ENCODE measurements at places on chromosomes 6 and 20.

- DNase-seq = no peak
These were observed 278.6 kb upstream of the FLRT3 start for GRCh38 chr20:14616003-14616402.

DNA sequence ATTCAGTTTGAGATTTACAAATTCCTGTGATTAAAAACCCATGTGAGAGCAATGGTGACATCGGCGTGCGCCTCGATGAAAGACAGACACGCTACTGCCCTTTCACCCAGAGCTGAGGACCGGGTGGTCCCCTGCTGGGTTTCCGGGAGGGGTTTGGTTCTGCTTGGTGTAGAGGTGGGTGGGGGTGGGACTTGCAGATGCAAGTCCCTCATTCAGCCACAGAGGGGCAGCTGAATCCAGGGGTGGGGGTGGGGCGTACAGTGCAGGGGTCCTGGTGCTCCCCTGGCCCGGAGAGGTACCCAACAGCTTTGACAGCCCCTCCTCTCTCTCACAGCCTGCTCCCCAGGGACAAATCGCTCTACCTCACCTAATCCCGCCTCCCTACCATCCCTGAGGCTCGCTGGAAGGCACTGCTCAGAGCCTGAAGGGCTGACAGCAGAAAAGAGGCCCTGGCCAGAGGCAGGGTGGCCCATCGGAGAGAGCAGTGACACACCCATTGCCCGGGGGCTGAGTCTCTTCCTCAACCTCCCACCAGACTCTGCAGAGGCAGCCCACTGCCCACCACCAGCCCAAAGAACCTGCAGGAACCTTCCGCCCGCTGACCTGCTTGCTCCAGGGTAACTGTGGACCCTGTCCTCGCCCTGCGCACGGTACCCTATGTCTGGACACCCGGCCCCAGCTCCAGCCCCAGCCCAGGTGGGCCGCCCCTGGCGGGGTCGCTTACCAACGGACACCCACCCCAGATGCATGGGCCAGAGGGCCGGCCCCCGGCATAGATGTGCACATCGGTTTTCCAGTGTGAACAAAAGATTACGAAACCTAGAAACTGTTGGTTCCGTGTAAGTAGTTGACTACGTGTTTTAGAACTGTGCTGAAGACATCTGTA, 118.4 kb downstream of the JPH2 start:
- no peak for DNase-seq

DNA sequence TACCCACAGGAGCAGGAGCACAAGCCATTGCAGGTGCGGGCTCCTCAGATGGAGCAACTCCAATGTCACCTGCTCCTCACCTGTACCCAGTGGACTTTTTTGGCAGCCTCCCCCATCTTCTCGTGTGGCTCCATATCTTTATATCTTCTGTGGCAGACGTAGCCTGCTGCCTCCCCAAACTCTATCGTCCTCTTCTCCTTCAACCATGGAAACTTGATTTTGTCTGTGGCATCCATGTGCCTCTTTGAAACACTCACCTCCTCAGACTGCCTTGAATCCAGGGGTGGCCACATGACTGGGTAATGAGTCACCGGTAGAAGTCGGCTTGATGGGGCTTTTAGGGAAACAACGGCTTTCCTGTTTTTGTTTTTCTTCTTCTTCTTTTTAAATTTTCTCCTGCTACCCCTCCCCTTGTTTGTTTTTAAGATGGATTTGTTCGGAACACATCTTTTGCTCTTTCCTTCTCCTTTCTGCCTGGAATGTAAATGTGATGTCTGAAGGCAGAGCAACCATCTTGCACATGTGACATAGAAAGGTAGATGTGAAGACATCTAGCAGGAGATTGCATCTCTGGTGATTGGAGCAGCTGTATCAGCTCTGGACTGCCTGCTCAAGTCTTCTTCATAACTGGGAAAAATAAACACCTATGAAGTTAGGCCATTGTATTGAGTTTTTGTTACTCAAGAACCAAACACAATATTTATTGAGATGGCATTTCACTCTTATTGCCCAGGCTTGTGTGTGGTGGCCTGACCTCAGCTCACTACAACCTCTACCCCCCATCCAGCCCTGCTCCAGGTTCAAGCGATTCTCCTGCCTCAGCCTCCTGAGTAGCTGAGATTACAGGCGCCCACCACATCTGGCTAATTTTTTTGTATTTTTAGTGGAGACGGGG, 69.9 kb upstream of the DDR1 start:
- DNase-seq = peak; percentile 44

GRCh38 chr6:15280028-15280427, 34.2 kb downstream of the JARID2 start:
- DNase-seq = no peak

- DNase-seq = no peak
These were observed 179.4 kb upstream of the JAG1 start for GRCh38 chr20:10853176-10853575.

GRCh38 chr20:38997622-38998021, 35.5 kb downstream of the DHX35 start:
- DNase-seq = peak; percentile 52

DNA sequence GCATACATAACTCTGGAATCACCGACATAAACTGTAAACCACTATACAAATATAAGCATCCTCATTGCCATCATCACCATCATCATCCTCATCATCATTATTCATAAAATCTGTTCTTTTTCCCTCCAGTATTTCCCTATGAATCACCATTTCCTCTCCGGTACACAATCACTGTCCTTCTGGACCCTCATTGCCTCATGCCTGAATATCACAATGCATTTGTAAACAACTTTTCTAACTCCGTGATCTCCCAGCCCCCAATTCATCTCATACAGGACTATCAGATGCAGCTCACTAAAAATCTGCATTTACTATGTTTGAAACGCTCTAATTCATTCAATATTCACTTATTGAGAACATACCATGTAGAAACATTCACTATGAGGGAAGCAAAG, 339.7 kb downstream of the TBC1D32 start:
- no peak for DNase-seq

GRCh38 chr20:2633381-2633780, 19.1 kb upstream of the NOP56 start:
- no peak for DNase-seq

DNA sequence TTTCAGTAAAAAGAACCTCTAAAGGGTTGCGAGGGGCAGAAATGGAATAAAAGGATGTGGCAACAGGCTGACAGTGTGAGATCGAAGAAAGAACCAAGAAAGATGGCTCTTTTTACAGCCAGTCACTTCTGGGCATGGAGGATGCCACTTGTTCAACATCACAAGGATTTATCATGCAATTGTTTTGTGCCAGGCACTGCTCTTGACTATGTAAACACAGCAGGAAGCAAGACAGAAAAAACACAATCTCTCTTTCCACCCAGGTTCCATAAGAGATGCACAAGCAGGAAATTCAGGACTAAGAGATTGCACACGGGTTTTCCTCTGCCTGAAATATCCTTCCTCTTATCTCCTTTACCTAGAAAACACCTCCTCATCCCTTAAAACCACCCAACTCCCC, 38.0 kb downstream of the FOXA2 start:
- DNase-seq = no peak

DNA sequence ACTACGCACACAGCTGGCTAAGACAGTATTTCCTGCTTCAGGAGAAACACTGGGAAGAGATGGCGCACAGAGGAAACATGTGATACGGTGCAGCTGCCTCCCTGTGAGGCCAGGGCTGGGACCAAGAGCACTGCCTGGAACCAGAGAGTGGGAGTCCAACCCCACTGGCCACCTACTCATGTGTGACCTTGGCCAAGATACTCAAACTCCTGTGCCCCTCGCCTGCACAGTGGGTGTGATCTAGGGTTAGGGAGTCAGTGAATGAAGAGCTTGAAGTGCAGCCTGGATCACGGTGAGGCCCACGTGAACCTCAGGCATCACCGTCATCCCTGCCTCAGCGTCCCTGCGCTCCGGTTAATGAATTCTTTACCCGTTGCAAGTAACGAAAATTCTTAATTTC, 41.7 kb upstream of the MPC1 start:
- no peak for DNase-seq

DNA sequence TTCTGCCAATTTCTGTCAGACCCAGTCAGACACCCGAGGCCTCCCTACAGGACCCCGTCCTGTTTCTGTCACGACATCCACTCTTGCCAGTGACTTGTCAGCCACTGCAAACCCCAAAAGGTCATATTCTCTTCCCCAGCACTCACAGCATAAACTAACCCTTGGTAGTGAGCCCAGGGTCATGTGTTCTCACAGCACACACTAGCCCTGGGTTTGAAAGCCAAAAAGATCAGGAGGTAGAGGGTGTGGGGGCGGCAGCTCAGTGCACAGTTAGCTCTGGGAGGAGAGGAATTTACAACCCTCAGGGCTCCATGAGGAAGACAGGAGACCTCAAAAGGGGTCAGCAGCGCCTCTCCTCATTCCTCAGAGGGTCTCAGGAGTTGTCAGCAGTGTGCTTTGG, 9.9 kb upstream of the SNX9 start:
- no peak for DNase-seq

DNA sequence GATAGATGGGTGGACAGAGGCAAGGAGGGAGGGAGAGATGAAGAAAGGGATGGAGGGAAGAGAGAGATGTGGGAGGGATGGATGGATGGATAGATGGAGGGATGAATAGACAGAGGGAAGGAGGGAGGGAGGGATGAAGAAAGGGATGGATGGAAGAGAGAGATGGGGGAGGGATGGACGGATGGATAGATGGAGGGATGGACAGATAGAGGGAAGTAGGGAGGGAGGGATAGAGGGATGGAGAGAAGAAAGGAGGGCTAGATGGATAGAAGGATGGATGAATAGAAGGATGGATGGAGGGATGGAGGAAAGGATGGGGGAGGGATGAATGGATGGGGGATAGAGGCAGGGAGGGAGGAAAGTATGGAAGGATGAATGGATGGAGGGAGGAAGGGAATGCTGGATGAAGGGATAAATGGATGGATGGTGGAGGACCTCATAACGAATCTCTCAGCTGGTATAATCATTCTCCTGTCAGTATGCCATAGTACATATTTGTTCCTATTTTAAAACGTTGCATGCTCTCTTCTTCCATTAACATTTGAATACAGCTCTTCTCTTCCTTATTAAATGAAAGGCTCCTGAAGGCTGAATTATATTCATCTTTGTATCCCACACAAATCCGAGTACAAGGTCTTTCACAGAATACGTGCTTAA, 136.4 kb downstream of the HIVEP2 start:
- DNase-seq = no peak

GRCh38 chr6:164243949-164244348, 829.4 kb downstream of the QKI start:
- no peak for DNase-seq

- no peak for DNase-seq
These were observed 574.4 kb downstream of the PRKN start for GRCh38 chr6:162153120-162153519.

DNA sequence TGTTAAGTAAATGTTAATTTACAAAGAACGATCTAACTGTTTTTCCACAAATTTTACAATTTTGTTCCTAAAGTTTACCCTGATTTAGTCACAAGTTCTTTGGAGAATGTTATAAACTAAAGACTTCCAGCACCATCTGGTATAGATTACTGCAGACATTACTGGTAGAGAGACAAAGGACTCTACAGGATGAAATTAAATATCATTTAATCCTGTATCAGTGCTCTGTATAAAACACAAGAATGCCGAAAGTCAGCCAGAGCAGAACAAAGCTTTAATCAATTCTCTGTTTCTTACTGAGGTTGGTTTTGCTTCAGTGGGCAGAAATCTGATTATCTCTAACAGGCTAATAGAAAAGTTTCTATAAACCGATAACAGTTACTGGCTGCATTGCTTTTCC, 763.6 kb downstream of the TENT5A start:
- no peak for DNase-seq

DNA sequence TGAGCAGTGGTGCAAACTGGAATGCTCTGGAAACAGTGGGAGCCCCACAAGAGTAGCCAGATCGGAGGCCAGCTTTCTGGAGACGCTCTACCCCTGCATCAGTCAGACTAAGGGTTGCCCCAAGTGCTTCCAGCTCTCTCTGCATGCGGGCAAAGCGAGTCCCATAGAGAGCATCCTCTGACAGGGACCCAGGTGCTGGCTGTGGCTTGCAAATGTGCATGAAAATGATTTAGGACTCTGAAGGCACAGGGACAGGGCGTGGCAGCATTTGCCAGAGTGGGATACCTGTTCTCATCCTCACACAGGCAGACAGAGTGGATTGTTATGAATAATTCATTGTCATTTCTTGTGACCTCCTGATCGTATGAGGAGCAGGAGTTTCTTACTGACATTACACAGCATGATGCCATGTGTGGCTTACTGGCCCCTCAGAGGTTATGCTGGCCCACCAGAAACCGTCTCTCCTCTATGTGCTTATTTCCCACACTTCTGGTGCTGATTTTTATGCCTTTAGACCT, 10.3 kb downstream of the RIN2 start:
- no peak for DNase-seq

DNA sequence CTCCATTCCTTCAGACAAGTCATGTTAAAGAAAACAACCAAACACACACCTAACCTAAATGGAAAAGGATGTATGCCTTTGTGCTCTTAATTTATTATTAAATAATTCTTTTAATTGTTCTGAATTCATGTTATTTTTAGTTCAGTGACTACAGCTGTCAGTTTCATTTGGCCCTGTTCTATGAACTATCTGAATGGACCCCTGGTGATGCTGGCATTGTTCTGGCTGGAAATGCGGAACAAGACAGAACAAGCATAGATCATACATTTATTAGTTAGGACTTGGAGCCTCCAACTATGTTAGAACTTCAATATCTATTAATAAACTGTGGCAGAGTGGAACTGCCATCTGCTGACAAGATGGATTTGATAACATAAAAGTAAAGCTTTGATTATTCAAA, 5.7 kb downstream of the MAP3K7 start:
- no peak for DNase-seq

DNA sequence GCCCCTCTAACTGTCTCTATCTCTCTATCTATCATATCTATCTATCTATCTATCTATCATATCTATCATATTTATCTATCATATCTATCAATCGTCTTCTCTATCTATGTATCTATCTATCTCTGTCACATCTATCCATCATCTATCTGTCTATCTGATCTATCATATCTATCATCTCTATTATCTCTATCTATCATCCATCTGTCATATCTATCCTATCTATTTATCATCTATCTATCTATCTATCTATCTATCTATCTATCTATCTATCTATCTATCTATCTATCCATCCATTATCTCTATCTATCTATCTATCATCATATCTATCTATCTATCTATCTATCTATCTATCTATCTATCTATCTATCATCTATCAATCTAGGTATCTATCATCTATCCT, 638.0 kb downstream of the DHX35 start:
- DNase-seq = no peak
